Foreskin keratinocyte (primary cell): ENCODE measurements at places on chromosomes 11 and 22.

- peak; percentile 24 for DNase-seq
Measured at GRCh38 chr11:107359701-107360100, 97.9 kb downstream of the CWF19L2 start.

DNA sequence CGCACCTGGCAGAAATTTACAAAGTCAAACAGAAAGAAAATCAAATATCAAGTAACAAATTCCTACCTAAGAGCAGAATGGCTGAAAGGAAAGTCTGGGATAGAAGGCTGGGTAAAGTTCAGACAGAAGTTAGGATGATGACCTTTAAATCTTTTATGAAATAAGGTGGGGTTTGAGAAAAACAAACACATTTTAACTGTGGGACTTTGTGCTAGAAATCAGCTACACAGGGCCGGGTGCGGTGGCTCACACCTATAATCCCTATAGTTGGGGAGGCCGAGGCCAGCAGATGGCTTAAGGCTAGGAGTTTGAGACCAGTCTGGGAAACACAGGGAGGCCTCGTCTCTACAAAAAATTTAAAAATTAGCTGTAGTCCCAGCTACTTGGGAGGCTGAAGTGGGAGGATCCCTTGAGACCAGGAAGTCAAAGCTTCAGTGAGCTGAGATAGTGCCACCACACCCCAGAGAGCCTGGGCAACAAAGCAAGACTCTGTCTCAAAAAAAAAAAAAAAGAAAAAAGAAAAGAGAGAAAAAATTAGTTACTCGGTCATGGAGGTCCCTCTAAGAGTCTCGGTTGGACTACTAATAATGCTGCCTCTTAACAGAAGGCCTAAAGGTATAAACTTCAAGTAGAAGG is 119.7 kb upstream of the BID start:
- no peak for DNase-seq

DNA sequence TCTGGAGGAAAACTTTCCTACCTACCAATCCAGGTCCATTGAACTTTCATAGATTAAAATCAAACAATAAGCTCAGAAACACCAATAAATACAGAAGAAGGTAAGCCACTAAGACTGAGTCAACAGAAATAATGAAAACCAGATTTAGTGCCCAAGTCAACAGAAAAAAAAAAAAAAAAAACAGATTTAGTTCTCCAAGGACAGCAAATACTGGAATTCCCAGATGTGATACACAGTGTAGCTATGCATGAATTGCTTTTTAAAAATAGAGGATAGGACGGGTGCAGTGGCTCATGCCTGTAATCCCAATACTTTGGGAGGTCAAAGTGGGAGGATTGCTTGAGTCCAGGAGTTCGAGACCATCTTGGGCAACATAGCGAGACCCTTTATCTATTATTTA is 15.7 kb downstream of the DMC1 start:
- no peak for DNase-seq

DNA sequence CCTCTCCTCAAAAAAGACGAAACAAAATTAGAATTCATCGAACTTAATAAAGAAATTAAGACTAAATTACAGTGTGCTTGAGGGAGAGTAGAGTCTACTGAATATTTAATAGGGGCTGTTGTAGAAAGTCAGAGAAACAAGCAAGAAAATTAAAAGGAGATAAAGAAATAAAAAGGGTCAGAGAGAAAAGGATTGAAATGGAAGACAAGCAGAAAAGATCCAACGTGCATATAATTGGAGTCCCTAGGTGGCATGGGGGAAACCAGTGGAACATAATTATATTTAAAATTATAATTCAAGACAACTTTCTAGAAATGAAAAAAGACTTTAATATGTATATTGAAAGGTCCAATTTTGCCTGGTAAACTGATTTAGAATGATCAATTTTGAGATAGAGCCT is 74.3 kb downstream of the ACER3 start:
- no peak for DNase-seq

GRCh38 chr11:85698195-85698594 is 12.2 kb upstream of the CCDC89 start:
- DNase-seq: no peak

DNA sequence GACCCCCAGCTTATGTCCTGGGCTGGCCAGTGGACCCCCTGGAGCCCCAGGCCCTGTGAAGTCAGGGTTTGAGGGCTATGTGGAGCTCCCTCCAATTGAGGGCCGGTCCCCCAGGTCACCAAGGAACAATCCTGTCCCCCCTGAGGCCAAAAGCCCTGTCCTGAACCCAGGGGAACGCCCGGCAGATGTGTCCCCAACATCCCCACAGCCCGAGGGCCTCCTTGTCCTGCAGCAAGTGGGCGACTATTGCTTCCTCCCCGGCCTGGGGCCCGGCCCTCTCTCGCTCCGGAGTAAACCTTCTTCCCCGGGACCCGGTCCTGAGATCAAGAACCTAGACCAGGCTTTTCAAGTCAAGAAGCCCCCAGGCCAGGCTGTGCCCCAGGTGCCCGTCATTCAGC is 24.6 kb downstream of the CSF2RB start:
- DNase-seq: no peak

DNA sequence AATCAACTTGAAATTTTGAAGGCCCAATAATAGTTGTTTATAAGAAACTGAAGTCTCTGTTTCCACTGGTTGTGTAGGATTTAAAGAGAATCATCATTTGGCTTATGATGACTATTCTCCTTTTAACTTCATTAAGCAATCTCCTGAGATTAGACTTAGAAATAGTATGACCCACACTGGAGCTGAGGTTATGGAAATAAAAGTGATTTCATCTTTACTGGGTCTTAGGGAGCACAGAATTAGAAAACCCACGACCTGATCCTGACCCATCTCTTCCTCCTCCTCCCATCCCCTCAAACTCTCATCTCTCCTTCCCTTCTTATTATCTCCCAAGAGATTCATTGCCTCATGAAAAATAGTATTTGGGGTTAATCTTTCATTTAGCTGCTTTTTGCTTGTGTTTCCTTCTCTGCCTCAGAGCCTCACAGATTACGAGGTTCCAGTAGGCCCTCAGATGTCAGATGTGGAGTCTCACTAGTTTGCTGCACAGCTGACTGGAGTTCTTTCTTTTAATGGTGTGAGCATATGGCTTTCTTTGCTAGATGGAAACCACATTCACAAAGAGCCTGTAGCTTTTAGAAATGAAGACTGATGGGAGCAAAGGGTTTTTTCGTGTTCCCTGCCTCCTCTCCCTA is 85.0 kb downstream of the ALX4 start:
- no peak for DNase-seq

DNA sequence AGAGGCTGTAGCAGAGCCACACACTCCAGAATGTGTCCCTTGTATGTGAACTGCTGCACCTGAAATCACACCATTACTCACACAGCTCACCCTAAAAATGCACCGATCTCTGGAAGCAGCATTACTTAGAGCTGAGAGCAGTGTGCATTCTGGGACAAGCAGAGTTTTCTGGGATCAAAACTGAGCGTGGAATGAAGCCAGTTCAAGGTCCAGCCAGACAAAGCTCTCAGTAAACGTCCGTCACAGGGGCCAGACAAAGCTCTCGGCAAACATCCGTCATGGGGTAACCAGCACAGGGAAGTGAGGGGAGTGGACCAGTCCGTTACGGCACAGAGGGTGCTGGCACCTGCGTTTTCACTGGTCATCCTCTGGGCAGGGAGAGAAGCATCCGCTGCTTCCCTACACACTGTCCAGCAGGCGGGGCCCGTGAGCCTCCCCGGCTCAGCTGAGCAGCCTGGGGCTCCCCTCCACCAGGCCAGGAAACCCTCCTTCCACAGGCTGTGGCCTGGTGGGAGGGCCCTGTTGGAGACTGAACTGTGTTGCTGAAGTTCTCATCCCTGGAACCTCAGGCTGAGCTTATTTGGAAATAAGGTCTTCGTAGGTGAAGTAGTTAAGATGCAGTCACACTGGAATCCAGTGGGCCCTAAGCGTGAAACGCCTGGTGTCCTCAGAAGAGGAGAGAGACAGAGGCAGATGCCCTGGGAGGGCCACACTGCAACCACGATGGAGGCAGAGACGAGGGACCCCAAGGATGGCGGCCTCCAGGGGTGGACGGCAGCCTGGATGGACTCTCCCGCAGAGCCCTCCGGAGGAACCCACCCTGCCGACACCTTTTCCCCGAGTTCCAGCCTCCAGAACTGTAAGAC is 883.9 kb downstream of the BRD1 start:
- DNase-seq: no peak

- DNase-seq: no peak
Measured at GRCh38 chr11:78168539-78169477, 19.6 kb downstream of the KCTD21 start.

DNA sequence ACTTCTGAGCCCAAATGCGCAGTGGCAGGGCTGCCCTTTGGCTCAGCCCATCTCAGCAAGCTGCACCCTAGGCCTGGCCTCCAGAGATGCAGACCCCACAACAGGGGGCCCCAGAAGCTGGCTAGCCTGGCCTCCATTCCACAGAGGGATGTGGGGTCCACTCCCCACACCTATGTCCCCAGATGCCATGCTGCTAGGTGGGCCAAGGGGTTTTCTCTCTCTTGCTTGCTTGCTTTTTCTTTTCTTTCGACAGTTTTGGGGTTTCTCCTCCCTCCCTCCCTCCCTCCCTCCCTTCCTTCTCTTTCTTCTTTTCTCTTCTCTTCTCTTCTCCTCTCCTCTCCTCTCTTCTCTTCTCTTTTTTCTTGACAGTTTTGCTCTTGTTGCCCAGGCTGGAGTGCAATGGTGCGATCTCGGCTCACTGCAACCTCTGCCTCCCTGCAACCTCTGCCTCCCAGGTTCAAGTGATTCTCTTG is 9.6 kb downstream of the SCARF2 start:
- DNase-seq: no peak

- DNase-seq: no peak
Measured at GRCh38 chr11:59548309-59548656, 36.9 kb downstream of the OR4D9 start.

DNA sequence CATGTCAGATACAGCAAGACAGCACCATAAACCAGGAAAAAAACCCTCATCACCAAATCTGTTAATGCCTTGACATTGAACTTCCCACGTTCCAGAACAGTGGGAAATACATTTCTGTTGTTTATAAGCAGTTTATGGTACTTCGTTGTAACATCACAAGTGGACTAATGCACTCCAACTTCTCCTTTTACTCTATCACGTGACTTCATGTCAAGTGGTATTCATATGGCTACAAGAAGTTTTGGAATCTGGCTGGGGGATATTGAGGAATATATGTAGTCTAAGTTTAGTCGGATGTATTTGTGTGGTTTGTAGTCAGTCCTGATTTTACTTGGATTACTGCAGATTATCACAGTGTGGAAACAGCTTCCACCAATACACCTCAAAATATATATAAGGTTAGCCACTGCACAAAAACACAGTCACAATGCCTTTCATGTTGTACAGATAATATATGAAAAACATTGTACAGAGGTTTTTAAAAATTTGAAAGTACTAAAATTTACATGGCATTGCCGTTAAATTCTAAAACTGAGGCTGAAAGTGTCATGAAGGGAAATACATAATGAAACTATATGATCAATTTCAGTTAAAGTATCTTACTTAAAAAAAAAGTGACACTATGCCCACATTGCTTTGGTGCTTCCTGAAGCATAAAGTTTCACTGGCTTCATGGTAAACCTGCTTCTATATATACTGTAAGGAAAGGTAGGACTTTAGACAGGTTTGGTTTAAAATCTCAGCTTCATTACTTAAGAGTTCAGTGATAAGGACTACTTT is 134.1 kb downstream of the CASP12 start:
- DNase-seq: no peak

DNA sequence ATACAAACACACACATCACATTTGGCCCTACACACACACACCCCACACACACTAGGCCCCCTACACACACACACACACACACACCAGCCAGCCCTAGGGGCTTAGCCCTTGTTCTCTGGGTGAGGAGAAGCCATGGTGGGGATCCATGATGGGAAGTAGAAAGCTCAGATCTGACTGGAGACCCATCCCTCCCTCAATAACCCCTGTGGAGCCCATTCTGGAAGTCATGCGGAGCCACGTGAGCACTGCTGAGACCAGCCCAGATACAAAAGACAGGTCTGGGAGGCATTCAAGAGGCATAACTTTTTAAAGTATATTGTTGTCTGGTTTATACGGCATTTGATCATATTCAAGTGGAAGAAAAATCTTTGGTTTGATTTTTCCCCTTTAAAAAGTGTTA is 448.5 kb downstream of the SOX6 start:
- no peak for DNase-seq

DNA sequence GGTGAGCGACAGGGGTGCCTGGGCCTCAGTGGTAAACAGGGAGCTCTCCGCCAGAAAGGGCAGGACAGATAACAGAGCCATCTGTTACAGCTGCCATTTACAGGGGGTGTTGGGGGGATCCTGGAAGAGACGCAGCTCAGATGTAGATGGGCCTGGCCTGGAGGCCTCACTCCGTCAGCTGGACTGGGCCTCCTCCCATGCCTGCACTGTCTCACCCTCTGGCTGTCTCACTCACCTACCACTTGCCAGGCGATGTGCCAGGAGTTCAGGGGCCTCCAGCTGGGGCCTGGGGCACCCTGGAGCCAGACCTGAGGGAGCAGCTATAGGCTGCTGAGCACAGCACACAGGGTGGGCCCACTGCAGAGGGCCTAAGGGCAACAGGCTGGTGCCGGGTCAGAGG is 16.3 kb upstream of the SUSD2 start:
- no peak for DNase-seq

DNA sequence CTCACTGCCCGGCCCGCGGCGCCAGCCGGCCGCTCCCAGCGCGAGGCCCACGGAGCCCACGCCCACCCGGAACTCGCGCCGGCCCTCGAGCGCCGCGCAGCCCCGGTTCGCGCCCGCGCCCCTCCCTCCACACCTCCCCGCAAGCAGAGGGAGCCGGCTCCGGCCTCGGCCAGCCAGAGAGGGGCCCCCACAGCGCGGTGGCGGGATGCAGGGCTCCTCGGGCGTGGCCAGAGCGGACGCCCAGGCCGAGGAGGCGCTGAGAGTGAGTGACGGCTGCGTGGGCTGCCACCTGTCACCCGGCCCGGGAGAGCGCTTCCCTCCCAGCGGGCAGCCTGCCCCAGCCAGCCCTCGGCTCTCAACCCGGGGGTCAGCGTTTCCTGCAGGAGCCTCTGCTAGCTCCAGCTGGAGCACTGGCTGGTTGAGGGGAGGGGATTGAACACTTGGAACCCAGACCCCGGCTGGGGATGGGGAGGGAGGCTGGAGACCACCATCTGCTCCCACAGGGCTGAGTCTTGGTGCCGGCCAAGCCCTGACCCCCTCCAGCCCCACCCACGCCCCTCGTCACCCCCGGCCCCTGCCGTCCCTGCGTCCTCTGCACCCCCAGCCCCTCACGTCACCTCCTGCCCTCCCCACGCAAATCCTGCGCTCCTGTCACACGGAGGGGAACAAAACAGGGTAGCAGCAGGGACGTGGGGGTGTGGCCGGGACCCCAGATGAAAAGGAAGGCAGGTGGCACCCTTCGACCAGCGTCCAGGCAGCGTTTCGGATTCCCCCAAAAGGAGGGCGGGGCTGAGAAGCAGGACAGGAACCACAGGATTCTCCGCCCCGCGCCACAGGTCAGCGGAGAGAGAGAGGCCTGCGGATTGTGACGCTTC is 157.0 kb downstream of the BRD1 start:
- DNase-seq: no peak

- no peak for DNase-seq
Measured at GRCh38 chr11:5275369-5276110, 5.8 kb upstream of the HBE1 start.

- DNase-seq: no peak
Measured at GRCh38 chr11:16296273-16296672, 60.1 kb downstream of the SOX6 start.

GRCh38 chr11:96311120-96311568 is 31.9 kb downstream of the MAML2 start:
- no peak for DNase-seq

GRCh38 chr11:132445859-132446291 is 1075.5 kb downstream of the NTM start:
- peak; percentile 33 for DNase-seq

GRCh38 chr11:12724301-12725054 is 50.3 kb downstream of the TEAD1 start:
- peak; percentile 94 for DNase-seq
